Activated T-helper 1 cell treated with Interleukin-2 at 50 U/mL for 16 hours (primary cell): ENCODE measurements at places on chromosomes 11 and 22.

DNA sequence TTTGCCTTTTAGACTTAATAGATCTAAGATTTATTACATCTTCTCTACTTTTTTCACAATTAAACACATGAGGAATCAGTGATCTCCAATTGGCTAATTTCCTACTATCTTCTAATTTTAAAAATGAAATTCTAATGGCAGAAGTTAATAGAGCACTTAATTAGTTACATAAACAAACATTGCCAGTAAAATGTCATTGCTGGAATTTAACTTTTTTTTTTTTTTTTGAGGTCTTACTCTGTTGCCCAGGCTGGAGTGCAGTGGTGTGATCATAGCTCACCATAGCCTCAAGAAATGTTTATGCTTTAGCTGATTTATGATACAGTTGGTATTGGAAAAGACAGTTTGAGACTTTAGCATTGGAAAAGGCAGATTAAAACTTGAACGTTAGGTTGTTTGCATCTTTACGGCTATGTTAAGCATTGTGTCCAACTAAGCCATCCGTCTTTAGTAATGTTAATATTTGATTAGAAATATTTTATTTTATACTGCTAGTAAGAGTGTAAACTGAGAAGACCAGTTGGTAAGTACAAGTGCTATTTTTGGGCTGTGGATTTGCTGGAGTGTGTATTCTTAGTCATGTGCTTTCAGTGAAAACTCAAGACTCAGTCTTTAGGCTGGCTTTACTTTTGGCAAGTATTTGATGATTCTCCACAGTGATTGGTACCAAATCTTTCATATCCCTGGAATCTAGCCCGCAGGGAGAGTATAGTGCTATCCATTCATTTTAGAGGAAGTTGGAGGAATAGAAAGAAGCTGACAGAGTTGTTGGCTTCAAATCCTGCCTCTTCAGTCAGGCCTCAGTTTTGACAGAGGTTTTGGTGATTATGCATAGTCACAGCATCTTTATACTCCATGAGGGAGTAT lies 4.5 kb downstream of the ANO5 start:
- no peak for DNase-seq

GRCh38 chr11:23569134-23569533 lies 708.9 kb upstream of the CCDC179 start:
- no peak for DNase-seq

DNA sequence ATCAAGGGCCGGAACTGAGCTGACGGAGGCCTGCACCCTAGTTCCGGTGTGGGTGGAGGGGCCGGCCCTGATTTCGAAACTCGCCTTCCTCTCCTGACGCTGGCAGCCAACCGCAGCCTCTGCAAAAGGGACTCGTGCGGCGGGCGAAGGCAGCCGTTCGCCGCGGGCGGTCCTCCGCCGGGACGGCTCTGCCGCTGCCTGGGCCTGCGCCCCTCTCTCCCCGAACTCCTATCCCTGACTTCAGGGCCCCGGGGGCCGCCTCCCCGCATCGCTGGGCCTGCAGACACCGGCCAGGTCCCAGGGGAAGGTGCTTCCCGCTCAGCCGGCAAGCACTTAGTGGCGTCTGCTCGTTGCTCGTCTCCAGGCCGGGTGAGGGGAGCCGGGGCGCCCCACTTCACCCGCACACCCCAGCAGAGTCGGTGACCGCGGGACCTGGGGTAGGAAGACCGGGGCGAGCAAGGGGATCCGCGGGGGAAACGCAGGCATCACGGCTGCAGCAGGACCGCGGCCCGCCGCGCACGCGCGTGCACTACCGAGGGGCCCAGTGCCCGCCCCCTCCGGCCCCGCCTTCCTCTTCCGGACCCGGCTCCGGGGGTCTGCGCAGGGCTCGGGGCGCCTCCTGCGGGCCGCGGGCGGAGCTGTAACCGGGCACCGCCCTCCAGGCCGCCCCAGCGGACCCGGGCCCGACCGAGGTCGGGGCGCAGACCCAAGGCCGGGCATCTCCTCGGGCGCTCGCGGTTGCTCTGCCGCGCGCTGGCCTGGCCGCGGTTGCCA lies 464 bp upstream of the ANKRD13D start:
- peak; percentile 85 for DNase-seq

GRCh38 chr11:130673698-130674097 lies 225.3 kb downstream of the ADAMTS15 start:
- no peak for DNase-seq

DNA sequence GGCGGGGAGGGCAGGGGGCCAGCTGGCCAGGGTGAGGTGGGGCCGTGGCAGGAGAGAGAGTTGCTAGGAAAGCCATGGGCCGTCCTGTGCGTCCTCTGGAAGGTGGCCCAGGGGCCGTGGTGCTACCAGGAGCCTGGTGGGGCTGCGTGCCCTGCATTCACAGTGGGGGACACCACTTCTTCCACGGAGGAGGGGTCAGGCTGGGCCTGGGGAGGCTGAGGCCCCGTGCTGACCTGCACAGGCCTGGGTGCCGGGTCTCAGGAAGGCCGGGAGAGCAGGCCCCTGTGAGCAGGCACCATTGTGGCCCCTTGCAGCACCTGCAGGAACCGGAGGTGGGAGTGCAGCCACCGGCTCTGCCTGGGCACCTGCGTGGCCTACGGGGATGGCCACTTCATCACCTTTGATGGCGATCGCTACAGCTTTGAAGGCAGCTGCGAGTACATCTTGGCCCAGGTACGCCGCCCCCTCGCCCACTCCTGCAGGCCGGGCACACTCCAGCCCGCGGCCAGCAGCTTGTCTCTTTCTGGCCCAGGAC lies 12.0 kb downstream of the MUC5B start:
- DNase-seq, result no peak

DNA sequence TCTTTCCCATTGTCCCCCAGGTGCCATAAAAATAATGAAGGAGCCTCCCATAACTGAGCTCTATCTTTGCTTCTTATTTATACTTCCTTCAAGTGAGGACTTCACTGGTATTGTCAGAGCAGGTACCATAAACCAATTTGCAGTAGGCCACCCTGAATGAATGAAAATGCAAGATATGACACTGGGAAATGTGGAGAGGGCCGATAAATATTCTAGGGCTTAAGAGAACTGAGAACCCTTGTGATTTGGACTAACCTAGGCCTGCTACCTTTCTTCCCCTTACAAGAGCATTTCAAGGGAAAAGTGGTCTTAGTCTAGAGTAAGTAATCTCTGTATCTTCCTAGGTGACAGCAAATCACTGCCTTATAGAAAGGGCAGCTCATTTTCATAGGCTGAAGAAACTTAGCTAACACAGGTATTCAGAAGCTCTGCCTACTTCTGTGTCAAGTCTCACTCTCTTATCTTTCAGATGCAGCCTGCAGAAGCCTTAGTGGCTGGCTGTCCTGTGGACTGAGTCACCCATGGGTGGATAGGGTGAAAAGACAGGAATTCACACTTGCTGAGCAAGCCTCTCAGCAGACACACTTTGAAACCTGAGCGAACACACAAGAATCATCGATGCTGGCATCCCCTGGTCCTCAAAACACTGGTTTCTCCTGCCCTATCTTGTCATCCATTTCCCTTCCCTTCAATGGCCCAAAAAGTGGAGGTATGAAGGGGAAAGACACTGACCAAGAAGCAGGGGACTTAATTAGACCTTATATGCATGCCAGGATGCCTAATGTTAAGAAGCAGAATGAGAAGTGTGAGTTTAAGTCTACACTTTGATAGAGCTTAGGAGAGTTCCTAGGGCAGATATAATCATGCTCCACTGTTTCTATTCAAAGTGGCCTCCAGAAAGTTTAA lies 15.2 kb downstream of the NRIP3 start:
- DNase-seq, result no peak

- peak; percentile 27 for DNase-seq
Measured at GRCh38 chr11:62402226-62402959, 16.4 kb upstream of the SCGB1A1 start.

GRCh38 chr22:21590809-21591641 lies 23.5 kb downstream of the UBE2L3 start:
- DNase-seq, result no peak

GRCh38 chr11:77093987-77094840 lies 8.4 kb upstream of the OMP start:
- no peak for DNase-seq

GRCh38 chr11:72010529-72011233 lies 12.0 kb downstream of the IL18BP start:
- DNase-seq, result no peak

DNA sequence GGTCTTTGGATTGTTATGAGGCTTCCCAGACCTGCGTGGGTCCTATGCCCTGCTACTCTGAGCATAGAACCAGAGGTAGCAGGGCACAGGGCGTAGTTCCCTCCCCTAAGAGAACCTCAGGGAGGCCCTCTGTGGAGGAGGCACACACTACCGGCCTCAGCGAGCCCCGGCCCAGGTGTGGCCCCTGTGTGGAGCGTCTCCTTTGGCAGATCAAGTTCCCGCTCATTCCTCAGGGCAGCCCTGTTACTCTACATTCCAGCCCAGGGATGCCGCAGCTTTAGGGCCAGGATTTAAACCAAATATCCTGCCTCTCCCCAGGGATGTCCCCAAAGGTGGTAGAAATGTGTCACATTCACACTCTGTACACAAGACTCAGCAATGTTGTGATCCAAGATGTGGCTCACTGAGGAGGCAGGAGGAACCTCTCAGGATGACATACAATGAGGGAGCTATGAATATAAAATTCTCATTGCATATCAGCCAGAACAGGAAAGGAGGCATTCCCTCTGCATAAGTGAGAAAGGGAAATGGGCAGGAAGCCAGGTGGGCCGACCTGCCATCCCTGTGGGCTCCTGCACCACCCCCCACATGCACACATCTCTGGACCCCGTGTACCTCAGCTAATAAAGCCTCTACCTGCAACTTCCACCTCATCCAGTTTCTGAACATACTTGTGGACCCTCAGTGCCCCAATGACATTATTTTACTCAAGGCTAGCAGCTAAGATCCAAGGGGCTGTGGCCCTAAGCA lies 131.9 kb upstream of the TEAD1 start:
- no peak for DNase-seq

GRCh38 chr11:123230346-123230745 lies 35.3 kb upstream of the CLMP start:
- DNase-seq, result no peak

DNA sequence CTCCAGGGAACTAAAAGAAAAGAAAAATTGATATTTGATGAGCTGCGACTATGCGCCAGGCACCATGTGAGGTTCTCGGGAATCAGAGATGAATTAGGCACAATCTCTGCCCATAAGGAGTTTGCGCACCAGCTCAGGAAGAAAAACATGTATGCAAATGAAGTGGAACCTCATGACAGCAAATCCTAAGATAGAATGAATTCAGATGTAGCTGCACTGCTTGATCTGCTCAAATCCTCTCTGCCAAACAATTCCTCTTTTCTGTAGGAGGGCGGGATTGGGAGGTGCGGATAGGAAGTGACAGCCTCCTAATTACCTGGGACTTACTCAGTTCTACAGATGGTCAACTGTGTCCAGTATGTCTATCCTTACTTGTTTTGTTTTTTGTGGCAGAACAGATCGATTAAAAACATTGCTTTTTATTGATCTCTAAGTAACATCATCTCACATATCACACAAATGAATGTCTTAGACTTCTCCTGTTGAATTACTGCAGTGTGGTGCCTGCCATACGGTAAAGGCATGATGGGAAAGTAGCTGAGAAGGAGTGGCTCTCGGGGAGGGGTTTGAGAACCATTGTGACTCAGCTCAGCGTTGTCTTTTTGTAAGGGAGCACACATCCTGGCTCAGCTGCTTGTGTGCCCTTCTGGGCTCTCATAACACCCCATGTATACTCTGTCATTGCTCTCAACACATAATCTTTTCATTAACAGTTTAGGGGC lies 13.9 kb downstream of the CRTAM start:
- peak; percentile 7 for DNase-seq

DNA sequence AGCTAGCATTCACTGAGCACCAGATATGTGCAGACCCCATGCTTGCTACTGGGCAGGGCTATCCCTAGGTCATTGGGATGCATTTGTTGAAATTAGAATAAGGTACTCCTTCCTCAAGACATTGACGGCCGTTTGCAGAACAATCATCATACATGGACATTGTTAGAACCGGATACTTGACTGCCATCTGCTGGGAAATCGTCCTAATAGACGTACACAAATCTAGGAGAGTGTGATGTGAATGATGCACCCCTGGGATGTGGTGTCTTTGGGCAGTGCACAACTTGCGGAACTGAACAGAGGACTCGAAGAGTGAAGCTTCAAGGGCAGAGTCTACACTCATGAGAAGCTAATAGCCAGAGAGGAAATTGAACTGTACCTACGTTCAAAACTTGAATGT lies 35.9 kb downstream of the MYO18B start:
- DNase-seq, result no peak

GRCh38 chr22:31321421-31321820 lies 24.7 kb downstream of the PATZ1 start:
- no peak for DNase-seq

DNA sequence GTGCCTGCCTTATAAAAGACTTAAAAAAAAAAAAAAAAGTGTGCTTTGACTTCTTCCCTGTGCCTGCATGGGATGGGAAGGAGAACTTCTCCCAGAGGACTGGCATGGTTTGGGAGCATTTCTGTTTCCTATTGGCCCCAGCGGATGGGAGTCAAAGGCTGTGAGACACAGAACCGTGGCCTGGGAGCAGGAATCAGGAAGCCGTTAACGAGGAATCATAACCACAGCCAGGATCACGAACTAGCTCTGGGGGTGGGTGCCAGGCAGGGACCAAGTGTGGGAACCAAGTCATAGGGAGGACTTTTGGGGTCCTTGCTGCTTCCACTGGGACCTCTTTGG lies 526 bp downstream of the C1QTNF6 start:
- no peak for DNase-seq

- no peak for DNase-seq
Measured at GRCh38 chr11:128236506-128237498, 350.6 kb downstream of the ETS1 start.

GRCh38 chr11:22581354-22582150 lies 44.1 kb downstream of the FANCF start:
- DNase-seq, result no peak

DNA sequence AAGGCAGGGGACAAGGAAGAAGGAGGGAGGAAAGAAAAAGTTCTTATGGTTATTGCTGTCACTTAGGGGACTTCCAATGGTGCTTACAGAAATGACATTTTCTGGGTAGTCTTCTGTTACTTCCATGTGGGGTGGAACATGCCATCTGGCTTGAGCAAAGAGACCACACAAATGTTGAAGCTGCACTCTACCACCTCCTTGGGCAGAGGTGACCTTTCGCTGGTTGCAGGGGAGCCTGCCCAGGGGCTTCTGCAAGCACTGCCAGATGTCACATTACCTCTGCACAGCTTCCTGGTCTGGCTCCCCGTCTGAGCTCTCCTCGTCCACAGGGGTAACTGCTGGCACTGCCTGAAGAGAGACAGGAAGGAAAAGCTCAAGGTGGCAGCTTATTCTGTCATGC lies 32.6 kb upstream of the APOA1 start:
- DNase-seq, result no peak
